ENCODE measurements at places on chromosomes 2 and 18. TPM values are rescaled to one million over a fixed set of nuclear protein-coding genes. Genes with fewer than 3 reads are reported as not detected.

DNA sequence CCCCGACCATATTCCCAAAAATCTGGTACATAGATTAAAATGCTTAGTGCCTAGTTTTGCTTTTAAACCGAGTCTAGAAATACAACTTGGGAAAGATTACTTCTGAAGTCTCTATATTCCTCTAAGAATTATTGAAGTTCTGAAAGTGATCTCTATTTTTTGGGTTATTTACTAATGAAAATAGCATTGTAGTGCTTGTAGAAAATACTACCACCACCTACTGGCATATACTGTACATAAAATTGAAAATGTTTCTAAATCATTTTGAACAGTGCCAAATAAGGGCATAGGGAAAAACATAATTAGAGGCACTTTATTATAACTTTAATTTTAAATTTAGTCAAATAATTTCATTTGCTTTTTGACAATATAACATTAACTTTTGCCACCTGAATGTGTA lies 1399.6 kb upstream of the ZEB2 start:
- DNase-seq = no peak

GRCh38 chr2:128812183-128812940 lies 493.7 kb upstream of the HS6ST1 start:
- DNase-seq = no peak

GRCh38 chr2:180208841-180209240 lies 201.7 kb upstream of the CWC22 start:
- no peak for DNase-seq

DNA sequence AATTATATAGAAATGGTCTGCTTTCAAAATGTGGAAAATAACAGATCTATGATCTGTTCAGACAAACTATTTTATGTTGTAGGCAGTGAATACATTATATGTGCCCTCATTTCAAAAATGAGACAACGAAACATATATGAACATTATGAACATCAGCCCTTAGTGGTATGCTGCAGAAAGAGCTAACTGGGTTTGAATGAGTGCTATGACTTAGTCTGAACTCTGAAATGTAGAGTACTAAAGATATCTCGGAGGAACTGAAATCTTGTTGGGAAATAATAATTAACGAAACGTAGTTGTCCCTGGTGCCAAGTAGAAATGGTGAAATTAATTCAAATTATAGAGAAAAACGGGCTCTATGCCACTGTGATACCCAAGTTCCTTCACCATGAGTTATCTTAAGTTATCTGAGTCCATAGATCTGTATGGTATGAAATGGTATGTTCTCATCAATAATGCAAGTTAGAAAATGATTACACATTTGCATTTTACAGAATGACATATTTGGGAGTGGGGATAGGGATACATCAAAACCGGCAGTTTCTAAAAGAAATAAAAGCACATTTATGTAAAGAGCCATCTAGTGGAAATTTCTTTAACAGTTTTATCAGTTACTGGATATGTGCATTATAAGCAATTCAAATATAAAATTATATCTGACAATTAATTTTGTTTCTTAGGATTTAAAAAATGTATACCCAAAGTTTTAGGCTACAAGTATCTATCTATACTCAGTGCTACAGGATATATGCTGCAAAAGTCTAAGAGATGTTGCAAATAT lies 26.7 kb downstream of the STARD6 start:
- DNase-seq = no peak

GRCh38 chr2:152846697-152847470 lies 128.5 kb downstream of the ARL6IP6 start:
- DNase-seq = no peak

DNA sequence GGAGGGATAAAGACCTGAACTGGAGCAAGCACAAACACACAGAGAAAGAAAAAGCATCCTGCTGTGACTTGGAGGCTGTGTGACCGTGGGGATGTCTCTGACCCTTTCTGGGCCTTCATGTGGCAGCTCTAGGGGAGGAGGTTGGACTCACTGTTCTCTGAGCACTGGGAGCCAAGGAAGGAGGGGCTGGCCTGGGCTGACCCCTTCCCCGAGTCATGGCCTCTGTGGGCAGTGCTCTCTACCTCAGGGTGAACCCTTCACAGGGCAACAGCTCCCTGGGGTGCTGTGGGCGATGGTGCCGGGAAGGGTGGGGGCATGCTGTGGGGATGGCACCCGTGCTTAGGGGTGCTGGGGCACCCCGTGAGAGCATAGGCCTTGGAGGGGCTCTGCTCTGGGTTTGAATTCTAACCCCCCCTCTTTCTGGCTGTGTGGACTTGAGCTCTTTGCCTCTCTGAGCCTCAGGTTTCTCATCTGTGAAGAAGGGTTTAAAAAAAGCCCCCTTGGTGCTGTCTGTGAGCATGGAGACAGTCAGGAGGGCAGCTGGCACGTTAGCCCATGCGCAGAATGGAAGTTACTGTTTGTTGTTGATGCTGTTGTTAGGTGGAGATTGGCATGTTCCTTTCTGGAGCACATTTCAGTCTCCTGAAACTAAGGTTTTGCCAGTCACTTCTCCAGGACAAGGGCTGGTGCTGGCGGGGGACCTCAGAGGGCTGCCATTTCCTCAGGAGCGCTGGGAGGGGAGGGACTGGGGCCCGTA lies 700 bp downstream of the TOGARAM2 start:
- no peak for DNase-seq

- no peak for DNase-seq
Measured at GRCh38 chr18:7049951-7050350, 67.6 kb downstream of the LAMA1 start.

GRCh38 chr2:17068021-17068420 lies 402.4 kb upstream of the CYRIA start:
- DNase-seq = no peak

- DNase-seq = no peak
Measured at GRCh38 chr2:239068411-239068810, 220.5 kb downstream of the TWIST2 start.

GRCh38 chr2:12669036-12669435 lies 47.7 kb upstream of the TRIB2 start:
- no peak for DNase-seq

Gene ALLC
- not detected for total RNA-seq

Gene KHK
- total RNA-seq = 3.9 TPM

Gene POTEJ
- total RNA-seq = not detected

Gene TLX2
- not detected for total RNA-seq

Gene NTSR2
- total RNA-seq = not detected
